GM18507 (cell line): ENCODE measurements at places on chromosomes 2 and 18.

GRCh38 chr18:23065234-23065806 lies 70.0 kb upstream of the CABLES1 start:
- no peak for DNase-seq

GRCh38 chr2:190722061-190722759 lies 73.3 kb downstream of the NAB1 start:
- DNase-seq, result no peak

DNA sequence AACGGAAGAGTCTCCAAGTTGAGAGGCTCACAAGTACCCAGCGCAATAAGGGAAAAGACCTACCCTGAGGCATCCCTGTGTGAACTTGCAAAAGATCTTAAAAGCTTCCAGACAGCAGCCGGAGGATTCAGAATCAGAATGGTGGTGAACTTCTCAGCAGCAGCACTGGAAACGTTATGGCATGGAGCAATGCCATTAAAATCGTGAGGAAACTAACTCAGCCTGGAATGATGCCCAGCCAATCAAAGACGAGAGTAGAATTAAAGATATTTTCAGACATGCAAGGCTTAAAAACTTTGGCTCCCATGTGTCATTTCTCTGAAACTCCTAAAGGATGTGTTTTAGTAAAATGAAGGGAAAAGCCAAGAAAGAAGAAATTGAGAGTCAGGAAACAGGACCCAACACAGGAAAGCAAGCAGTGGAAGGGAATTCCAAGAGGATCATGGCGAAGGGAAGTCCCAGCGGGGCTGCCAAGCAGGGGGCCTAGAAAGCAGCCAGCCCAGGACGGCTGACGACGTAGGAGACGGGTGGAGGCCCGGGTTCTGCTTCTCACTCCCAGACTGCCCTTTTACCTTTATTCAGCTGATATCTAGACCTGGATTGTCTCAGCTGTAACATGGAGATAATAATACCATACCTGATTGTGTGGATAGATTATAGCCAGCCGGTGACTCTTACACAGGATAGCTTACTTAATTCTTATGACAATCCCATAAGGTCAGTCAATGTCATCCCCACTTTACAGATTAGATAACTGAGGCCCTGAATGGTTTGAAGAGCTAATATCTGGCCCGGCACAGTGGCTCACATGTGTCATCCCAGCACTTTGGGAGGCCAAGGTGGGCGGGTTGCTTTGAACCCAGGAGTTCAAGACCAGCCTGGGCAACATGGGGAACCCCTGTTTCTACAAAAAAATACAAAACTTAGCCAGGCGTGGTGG lies 92.8 kb downstream of the ASAP2 start:
- no peak for DNase-seq

GRCh38 chr2:85783796-85784195 lies 30.0 kb downstream of the ATOH8 start:
- no peak for DNase-seq

DNA sequence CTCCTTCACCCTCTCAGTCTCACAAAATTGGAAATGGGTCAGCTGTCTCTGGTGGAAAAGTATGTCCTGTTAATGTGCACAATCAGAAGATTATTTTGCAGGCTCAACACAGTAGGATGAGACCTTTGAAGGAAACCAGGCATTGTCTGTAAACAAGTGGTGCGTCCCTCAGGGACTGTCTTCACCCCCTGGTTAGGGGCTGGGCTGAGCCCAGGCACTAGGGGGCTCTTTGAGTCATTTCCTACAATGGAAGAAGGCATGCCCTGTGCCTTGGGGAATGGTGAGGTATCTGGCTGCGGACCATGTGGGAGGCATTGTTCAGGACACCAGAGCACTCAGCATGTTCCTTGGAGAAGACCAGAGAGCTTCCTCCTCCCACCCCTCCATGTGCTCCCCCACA lies 26.8 kb downstream of the PKDCC start:
- DNase-seq, result no peak

DNA sequence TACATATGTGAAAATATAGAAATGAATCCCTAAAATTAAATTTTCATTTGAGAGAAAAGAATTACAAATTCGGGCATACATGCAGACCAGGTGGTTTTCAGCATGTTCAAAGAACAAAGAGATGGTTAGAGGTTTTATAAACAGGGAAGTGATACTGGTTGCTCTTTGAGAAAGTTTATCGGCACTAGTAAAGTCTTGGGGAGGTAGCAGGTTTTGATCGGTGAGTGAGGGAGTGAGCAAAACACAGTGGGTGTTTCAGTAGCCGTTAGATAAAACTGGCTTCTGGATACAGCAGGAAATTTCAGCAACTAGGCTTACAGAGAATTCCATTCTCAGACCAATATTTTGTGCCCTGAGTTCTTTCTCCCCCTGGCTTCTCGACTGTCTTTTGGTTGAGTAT lies 51.1 kb downstream of the DSC3 start:
- DNase-seq, result no peak

GRCh38 chr18:79317703-79318102 lies 78.0 kb upstream of the NFATC1 start:
- no peak for DNase-seq

DNA sequence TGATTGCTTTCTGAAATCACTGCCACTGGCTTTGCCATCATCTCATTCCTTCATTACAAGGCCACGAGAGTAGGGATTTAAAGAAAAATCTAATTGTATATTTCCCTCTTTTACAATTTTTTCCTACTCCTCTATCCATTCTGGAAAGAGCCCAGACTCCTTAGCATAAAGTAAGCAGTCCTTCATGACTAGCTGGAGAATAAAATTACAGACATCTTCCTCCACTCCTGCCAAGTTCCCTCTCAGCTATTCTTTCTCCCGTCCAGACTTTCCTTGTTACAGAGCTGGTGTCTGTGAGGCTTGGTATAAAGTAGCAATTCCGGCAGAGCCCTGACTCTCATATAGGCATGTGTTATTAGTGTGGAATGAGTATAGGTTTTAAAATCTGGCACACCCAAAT lies 806.8 kb downstream of the PLCL1 start:
- DNase-seq, result no peak

DNA sequence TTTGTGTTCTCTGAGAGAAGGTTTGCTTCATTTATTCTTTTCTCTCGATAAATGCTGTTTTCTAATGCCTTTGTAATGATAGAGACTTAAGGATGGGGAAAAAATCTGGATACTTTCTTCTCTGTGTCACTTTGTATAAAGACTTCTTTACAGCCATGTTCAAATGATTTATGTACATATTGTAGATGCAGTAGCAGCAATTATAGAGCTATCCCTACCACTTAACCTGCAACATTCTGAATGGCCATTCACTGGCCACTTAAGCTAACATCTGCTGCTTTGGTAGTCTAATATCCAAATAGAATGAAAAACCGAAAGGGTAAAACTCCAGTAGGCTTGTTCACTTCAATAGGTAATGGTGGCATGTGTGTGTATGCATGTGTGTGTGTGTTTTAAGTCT lies 97.8 kb downstream of the CSRNP3 start:
- DNase-seq, result no peak

- DNase-seq, result no peak
These were observed 9.5 kb upstream of the RNF103 start for GRCh38 chr2:86633155-86633651.

DNA sequence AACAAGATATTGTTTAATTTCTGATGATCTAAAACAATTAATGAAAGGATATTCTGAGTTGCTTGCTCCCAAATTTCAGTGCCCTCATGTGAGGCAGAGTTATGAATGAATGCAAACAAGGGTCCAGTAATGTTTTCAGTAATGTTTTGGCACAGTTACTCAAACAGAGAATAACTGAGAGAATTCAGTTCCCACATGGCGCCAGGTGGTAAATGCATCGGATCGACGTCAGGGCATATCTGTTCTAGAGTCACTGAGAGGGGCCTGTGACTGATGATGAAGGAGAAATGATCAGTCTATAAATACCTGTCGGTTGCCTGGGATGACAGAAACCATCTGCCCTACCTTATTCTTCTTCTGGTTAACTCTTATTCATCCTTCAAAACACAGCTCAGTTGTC lies 81.4 kb downstream of the KCNS3 start:
- no peak for DNase-seq

DNA sequence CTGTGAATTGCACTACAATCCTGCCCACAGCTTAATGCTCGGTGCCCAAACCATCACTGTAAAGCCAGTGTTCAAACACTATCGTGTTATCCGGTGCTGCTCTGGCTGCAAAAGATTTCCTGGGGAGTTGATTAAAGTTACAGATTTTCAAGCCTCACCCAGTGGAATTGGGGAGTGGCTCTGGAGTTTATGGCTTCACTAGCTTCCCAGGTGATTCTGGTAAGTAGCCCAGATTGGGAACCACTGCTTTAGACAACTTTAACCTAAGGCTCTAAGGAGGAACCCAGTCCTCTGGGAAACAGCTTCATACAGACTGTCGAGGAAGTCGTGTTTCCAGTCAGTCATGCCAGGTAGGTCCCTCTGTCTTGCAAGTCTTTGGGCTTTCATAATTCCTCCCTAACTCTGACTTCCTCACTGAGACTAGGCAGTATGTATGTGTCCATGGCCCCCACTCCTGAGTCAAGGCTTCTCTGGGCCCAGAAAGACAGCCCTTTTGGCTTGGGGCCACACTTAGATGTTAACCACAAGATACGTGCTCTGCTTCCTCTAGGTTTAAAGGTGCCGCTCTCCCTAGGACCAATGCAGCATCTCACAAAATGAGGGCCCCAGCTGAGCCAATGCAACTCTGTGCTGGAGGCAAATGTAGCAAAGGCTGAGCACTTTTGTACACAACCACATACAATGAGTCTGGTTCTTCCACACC lies 299.7 kb downstream of the PRKCE start:
- no peak for DNase-seq

DNA sequence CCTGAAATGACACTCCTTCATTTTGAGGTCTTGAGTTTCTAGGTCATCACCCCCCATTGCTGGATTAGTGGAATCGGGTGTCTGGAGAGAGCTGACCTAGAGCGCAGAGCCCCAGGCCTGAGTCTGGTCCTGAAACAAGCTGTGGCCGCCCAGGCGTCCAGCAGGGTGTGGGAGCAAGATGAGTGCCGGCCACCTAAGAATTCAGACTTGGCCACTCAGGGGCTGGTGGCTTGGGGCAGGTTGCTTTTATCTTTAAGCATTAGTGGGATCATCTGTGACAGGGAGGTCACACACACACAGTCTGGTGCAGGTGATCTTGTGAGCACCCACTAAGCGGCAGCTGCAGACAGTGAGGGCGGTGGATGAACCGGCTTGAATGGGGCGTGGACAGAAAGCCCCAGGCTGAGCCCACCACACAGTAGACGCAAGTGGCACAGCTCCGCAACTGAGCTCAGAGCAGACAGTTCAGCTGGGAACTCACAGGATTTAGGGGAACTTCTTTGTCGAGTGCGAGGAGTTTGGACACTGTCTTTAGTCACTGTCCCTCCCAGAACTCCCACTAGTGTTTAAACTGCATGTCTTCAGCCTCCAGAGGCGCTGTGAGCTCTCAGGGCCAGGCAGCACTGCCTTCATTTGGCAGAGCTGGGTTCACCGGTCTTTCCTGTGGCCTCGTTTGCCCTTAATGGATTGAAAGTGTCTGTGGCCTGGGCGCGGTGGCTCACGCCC lies 21.5 kb downstream of the ITGB1BP1 start:
- DNase-seq, result no peak

- no peak for DNase-seq
These were observed 66.7 kb upstream of the DNAJC10 start for GRCh38 chr2:182649316-182649715.

GRCh38 chr2:24163186-24163585 lies 11.7 kb upstream of the FAM228A start:
- DNase-seq, result no peak

DNA sequence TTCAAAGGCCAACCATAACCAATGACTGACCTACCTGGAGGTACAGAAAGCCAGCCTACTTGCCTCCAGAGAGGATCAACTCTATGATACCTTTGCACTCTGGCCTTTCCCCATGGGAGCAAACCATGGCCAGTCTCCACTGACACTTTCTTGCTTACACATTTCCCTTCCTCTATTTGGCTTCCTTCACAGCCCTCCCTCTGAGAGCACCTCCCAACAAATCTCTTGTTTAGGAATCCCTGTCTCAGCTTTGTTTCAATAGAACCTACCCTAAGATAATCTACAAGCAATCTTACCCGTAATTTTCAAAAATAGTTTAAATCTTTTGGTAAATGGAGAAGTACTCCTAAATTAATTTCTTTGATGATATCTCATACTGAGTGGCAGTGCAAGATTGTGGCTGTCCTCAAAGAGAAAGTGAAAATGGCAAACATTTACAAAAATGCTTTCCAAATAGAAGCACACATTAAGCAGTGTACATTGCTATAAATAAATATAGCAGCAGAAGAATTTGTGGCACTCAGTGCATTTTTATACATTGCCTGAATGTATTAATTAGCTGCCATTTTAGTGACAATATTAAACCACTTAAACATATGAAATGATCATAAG lies 140.6 kb downstream of the CCDC148 start:
- no peak for DNase-seq

DNA sequence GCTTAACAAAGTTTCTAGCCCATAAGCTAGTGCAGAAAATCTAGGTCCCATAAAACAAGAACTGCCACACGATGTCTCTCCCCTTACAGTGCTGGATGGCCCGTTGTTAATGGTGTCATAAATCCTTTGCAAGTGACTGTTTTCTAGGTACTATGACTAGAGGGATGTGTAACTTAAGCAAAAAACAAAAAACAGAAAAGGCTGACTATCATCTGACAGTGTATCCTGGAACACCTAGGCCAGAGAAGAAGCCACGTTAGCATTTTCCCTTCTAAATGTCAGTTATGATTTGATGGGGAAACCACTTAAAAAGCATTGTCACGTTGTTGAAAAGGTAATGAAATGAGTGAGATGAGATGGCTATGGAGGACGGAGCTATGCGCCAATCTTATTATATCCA lies 2.4 kb downstream of the CASP8 start:
- no peak for DNase-seq

DNA sequence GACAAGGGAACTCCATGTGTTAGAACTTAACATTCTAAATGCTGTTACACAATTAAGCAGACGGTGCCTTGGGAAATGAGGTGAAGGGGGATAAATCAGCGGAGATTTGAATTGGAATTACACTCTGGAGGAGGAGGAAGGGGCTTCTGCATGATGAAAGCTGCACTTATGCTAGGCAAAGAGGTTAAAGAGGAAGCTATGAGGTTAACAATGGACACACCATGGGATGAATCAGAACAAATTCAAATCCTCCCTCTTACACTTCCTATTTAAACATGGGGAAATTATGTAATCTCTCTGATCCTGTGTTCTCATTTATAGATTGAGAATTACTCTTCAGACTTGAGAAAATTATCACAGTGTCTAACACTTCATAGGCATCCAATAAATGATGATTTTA lies 121.5 kb upstream of the SIX2 start:
- DNase-seq, result no peak

DNA sequence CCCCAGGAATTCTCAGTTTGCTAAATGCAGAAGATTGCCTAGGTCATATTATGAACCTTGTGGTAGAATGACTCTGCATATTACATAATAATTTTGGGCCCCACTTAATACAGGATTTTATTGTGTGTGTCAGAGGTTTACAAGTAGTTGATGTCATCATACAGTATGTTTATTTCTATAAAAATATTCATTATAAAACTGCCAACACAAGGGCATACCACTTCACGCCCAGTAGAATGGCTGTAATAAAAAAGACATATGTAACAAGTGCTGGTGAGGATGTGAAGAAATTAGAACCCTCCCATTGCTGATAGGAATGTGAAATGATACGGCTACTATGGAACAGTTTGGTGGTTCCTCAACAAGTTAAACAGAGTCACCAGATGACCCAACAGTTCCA lies 61.4 kb upstream of the TWSG1 start:
- no peak for DNase-seq

GRCh38 chr2:233353769-233354499 lies at the start of gene DGKD:
Gene DGKD (plus strand): TSS chr2:233354494. CDS start chr2:233354519, 25 bp downstream.
- peak; percentile 80 for DNase-seq

- DNase-seq, result no peak
These were observed 911.4 kb upstream of the ZEB2 start for GRCh38 chr2:145431181-145431951.

GRCh38 chr2:208062113-208062512 lies 36.8 kb upstream of the PLEKHM3 start:
- DNase-seq, result no peak
